ENCODE measurements at places on chromosomes 1 and 21.

DNA sequence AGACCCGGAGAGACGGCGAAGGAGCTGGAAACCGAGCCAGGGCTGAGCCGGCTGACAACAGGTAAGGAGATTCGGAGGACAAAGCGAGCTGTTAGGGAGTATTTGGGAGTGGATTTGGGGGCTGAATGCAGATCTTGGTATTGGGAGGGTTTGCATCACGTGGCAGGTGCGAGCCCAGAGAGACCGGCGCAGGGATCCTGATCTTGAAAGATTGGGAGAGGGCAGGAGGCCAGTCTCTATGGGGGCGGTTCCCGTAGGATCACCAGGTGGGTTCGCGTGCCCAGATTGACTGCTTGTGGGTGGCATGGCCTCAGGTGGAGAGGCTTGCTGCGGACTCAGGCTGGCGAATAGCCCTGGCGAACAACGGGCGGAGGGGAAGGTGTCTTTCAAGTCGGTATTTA is 204 bp downstream of the CIART start:
- DNase-seq: no peak

GRCh38 chr21:44763050-44763378 is 38.6 kb downstream of the UBE2G2 start:
- DNase-seq: no peak

DNA sequence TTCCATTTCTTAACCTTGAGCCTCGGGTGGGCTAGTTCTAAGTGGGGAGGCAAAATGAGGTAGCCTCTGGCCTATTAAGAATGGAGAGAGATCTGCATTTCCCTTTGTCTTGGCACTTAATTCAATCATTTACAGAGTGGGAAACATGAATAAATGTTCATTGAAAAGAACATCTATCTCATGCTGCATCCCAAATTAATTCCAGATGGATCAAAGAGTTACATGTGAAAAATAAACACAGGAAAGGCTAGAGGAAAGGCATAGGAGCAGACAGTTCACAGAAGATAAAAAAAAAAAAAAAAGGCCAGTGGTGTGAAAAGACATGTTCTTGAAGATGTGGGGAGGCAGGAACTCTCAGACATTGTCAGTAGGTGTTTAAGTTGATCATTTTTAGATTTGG is 35.7 kb upstream of the EPS8L3 start:
- DNase-seq: no peak

GRCh38 chr1:41347276-41347675 is 14.0 kb upstream of the FOXO6 start:
- no peak for DNase-seq

GRCh38 chr21:41250519-41250918 is 66.1 kb upstream of the FAM3B start:
- DNase-seq: no peak
